ENCODE measurements at places on chromosomes 7 and 10. TPM values are rescaled to one million over a fixed set of nuclear protein-coding genes. Genes with fewer than 3 reads are reported as not detected.

Gene NEUROG3
- total RNA-seq = not detected

Gene CDK14
- total RNA-seq = 14.7 TPM

Gene PFKFB3
- 49.1 TPM for total RNA-seq

Gene CYP3A7
- 0.34 TPM for total RNA-seq

Gene TMEM229A
- not detected for total RNA-seq

Gene ATAD1
- 33.6 TPM for total RNA-seq

Gene VWA2
- 0.17 TPM for total RNA-seq

Gene TBC1D12
- total RNA-seq = 17.9 TPM

Gene NAT16
- total RNA-seq = not detected

Gene CPA2
- total RNA-seq = not detected

Gene SEMA3E
- total RNA-seq = 10.1 TPM

Gene SYCE1
- total RNA-seq = 0.50 TPM

Gene LIPK
- total RNA-seq = not detected

Gene PVRIG
- 1.5 TPM for total RNA-seq

Gene HOGA1
- total RNA-seq = 1.5 TPM

Gene EVX1
- total RNA-seq = not detected

Gene GRID1
- total RNA-seq = 1.2 TPM

Gene PRSS1
- total RNA-seq = not detected

Gene SUN3
- total RNA-seq = not detected

Gene CALML5
- total RNA-seq = not detected

Gene VSTM2A
- not detected for total RNA-seq
